NB4 (cell line): ENCODE measurements at places on chromosomes 5 and 9.

DNA sequence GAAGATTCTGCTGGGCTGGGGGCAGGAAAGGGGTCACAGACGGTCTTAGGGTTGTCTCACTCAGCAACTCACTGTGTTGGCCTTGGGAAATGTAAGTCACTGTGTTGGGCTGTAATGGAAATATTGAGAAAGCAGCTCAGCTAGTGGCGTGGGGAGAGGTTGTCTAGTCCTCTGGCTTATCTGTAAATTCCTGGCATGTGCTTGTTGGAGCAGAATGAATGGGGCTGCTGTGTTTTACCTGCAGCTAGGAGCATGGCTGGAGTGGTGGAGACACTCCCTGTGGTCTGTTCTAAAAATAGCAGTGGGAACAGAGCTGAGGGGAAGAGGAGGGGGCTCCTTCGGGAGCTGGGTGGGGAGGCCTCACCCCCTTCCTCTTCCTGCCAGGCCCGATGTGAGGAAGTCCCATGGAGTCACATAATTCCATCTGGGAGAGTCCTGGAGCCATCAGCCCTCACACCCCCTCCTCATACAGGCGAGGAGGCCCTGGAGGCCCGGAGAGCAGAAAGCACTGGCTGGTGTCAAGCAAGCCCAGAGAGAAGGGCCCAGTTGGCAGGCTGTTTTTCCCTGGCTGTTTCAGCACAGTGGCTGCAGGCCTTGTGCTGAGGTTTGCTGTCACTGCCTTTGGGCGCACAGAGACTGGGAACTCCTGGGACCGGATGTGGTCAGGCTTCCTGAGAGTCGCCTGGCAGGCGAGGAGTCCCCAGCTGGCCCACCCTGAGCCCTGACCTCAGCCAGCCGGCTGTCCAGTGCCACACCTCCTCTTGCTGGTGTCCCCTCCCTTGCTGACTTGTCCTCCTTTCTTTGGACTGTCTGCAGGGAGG lies 84.9 kb downstream of the RGS3 start:
- peak; percentile 42 for DNase-seq

- DNase-seq = no peak
These were observed 42.3 kb downstream of the SH3RF2 start for GRCh38 chr5:145978708-145979107.

DNA sequence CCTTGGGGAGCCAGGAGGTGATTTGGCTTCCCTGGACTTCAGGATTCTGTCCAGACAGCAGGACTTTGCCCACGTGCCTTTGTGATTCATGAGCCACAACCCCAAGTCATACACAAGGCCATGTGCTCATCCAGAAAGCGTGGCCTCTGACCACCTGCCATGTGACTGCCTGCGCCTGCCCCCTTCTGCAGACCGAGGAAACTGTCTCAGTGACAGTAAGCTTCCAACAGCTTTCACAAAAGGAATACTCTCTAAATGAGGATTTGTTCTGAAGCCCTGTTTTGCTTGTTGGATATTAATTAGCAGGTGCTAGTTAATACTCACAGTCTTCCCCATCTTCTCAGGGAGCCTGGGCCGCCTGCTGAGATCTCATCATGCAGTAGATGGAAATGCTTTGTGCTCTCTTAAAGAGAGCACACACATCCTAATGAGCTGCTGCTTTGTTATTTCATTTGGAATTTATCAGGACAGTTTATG lies 36.9 kb upstream of the ANGPTL2 start:
- peak; percentile 48 for DNase-seq

- DNase-seq = no peak
These were observed at the start of gene BTNL3 for GRCh38 chr5:180988592-180988991. TSS of gene BTNL3 (plus strand) at chr5:180988846. CDS start at chr5:180989029, 183 bp downstream.

GRCh38 chr5:124631874-124632550 lies 114.4 kb downstream of the ZNF608 start:
- no peak for DNase-seq

- DNase-seq = no peak
These were observed 887 bp downstream of the PTPDC1 start for GRCh38 chr9:94085062-94085639.

DNA sequence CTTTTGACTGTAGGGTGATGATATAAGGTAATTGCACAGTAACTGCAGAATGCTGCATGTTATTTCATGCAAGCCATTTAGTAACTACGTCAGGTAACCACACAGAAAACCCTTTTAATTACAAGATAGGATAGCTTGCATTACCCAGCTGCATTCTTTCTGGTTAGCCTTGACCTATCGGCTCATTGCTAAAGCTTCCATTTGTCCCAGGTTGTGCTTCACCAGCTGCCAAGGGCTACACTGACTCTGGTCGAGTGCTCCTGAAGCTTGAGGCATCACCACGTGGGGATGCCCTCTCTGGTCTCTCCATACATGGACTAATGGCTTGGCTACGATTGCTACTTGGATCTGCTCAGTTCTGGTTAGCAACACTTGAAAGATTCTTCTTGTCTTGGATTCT lies 81.1 kb upstream of the SLC12A2 start:
- no peak for DNase-seq
